Natural killer cell treated with Interleukin-12 subunit alpha and Interleukin-12 subunit beta and Interleukin-15 and Interleukin-18, amount 100 ng/mL, for 72 hours (primary cell): ENCODE measurements at places on chromosomes 1 and 21.

GRCh38 chr21:37829447-37829846 lies 86.8 kb downstream of the KCNJ6 start:
- DNase-seq: no peak

- no peak for DNase-seq
These were observed 25.5 kb upstream of the GJA5 start for GRCh38 chr1:147785794-147786506.

DNA sequence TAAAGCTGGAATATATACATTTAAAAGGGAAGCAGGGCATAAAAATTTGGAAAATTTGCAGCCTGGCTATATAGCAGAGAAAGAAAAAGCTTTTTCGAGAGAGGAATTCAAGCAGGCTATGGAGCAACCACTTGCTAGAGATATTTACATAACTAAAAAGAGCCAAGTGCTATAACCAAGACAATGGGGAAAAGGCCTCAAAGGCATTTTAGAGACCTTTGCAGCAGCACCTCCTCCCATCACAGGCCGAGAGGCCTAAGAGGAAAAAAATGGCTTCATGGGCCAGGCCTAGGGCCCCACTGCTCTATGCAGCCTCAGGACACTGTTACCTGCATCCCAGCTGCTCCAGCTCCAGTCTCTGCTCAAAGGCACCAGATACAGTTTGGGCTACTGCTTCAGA lies 37.0 kb downstream of the CAPN9 start:
- no peak for DNase-seq

- no peak for DNase-seq
These were observed 13.4 kb upstream of the KIAA1614 start for GRCh38 chr1:180899262-180899661.

- no peak for DNase-seq
These were observed 45.8 kb downstream of the PRDM16 start for GRCh38 chr1:3114846-3115245.

DNA sequence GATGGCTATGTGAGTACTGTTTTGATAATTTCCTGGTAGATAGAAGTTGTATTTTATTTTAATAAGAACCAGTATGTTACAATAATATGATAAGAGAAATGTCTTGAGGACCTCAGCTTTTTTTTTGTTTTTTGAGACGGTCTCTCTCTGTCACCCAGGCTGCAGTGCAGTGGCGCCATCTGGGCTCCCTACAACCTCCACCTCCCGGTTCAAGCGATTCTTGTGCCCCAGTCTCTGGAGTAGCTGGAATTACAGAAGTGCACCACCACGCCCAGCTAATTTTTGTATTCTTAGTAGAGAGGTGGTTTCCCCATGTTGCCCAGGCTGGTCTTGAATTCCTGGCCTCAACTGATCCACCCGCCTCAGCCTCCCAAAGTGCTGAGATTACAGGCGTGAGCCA lies 968.1 kb upstream of the ADGRL4 start:
- DNase-seq: no peak

DNA sequence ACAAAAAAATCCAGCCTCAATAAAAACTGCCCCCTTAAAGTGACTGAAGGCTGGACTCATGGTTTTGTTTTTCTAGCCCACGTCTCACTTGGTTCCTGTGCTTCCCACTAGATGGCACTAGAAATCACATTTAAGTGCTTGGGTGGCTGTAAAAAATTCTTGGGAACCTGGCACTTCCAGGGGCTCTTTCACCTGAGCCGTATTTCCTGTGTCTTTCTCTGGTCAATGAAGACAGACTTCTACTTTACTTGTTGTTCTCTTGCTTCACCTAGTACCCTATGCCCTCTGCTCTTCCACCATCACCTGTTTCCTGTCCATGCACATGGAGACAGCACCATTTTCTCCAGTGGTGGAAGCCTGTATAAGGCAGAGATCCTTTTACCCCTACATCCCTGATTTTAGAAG lies 20.0 kb downstream of the METTL13 start:
- DNase-seq: no peak

GRCh38 chr1:206590025-206590758 lies 22.1 kb downstream of the EIF2D start:
- DNase-seq: peak; percentile 87

- DNase-seq: no peak
These were observed 7.1 kb upstream of the DR1 start for GRCh38 chr1:93338387-93339146.

DNA sequence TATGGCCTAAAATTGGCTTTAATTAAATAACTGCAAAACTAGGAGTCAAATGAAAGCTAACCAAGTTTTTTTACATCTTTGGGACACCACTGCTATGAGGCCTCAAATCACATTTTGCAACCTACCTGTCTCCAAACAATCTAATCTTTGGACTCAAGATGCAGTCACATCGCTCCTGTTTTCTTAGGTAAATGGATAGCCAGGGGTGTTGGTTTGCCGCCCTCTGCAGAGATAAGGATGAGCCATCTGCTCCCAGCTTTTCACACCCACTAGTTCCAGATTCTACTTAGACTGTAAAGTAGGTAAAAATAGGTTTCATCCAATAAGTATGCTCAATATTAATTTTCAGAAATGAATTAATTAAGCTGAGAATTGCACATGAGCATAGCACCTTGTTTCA lies 456.5 kb downstream of the KIF26B start:
- no peak for DNase-seq

DNA sequence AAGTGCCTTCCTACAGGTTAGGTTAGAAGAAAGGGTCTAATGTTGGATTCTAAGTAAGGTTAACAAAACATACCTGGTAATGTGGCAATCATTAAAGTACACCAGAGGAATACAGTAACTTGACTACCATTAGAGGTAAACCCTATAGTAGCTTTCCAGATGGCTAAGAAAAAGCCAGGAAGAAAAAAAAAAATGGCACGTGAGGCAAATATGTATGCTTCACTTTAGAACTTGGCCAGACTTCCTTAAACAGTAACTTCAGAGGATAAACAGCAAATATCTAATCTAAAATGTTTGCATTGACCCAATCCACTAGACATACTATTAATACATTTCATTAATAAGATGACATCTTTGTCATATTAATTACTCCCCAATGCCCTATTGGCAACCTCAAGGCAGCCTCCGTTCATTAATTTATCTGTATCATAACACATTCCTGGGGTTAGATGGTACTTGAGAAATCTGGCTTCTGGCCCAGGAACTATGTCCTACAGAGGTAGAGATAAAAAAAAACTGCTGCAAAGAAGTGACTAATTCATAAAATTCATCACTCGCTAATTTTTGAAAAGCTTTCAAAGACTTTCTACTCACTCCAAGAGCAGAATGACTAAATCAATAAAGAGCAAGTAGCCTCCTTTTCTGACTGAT lies 5.8 kb downstream of the DCAF8 start:
- DNase-seq: no peak

GRCh38 chr1:110339407-110340206 lies 430 bp downstream of the RBM15 start:
- peak; percentile 87 for DNase-seq

GRCh38 chr1:237809099-237809498 lies 81.6 kb downstream of the ZP4 start:
- DNase-seq: no peak

DNA sequence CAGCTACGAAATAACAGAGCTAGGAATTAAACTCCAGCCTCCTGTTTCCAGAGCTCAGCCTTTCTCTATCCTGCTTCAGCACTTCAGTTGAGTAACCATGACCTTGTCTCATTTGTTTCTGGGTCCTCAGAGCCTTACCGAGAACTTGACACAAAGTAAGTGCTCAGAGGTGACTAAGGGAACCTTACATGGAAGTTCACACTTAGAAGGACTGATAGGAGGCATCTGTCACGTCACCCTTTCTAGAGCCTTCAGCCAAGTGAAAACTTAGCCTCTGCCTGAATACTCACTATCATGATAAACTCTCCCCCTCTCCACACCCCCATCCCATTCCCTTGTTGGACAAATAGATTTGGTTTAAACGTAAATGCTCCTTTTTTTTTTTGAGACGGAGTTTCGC lies 9.8 kb upstream of the LUZP1 start:
- no peak for DNase-seq

DNA sequence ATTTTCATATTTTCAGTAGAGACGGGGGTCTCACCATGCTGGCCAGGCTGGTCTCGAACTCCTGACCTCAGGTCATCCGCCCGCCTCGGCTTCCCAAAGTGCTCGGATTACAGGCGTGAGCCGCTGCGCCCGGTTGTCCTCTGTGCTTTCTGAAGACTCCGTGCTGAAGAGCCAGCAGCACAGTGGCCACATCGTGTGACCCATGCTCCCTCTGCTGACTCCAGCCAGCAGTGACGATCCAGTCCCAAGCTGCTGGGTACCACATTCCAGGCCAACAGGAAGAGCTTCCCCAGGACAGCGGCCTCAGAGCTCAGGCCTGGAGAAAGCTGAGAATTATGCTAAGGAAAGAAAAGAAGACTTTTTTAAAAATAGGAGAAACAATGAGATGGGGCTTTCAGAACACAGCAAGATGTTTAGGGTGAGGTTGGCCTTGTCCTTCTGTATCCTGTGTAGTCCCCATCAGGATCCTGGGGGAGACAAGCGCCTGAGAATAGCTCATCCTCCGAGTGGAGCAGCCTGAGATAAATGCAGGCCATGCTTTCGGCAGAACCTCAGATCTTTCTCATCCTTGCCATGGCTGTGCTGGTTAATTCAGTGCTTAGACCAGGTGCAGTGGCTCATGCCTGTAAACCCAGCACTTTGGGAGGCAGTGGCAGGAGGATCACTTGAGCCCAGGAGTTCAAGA lies 207.1 kb downstream of the SLC35F3 start:
- no peak for DNase-seq

DNA sequence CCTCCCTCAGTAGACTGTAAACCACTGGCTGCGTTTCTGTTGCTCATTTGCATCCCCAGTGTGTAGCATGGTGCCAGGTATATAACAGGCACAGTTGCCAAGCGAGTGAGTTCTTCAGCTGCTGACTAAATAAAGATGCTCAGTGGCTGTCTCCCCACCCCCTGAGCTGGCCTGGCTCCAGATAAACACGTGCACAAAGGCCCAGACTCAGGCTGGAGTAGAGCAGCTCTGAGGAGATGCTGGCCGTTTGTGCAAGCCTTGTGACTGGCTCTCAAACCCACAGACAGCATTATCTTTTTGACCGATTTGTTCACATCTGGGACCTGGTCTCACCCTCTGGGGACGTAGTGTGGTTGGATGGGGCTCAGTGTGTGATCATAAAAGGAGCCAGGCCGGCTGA lies 7.1 kb downstream of the CHRNB2 start:
- no peak for DNase-seq

DNA sequence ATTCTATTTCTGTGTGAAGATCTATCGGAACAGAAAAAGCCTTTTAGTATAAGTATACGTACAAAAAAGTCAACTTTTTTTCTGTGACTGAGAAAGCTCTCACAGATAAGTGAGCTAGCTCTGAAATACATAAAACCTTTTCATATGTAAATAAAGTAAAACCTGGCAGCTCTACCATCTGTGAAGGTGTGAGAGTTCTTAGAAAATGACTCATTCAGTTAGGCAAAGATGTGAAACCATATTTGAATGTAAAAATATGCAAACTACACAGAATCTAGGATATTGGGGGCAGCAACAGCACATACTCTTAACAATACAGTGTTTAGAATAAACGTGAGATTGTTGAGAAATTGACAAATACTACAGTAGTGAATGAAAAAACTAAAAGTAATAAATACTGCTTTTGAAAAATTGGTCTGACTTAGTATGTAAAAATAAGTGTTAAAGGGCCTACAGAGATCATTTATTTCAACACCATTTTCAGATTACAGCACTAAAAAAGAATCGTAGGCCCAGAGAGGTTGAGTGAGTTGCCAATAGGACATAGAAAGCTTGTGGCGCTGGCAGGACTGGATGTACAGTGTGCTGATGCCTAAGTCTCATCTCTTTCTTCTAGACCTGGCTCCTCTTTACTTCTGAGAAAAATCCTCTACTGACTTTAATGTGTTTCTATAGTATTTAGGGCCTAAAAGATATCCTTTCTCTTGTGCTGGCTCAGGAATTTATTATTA lies 19.8 kb downstream of the ATP6V1G3 start:
- no peak for DNase-seq

- DNase-seq: no peak
These were observed 84.7 kb downstream of the BRINP2 start for GRCh38 chr1:177255411-177255810.

GRCh38 chr1:188706742-188707141 lies 1770.9 kb downstream of the BRINP3 start:
- DNase-seq: no peak

DNA sequence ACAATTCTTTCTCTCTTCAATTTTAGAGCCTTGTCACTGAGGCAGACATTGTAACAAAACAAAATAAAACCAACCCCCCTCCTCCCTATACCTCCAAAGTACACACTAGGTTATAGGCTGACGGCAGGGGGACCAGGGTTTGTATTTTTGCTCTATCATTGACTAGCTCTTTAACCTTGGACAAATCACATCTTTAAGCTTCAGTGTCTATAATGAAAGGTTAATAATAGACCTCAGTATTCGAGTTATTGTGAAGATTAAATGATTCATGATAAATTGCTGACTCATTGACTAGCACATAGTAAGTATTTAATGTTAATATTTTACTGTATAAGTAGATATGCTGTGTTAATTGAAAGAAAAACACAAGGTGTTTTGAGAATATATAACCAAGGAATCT lies 1267.6 kb upstream of the ADGRL2 start:
- DNase-seq: no peak

DNA sequence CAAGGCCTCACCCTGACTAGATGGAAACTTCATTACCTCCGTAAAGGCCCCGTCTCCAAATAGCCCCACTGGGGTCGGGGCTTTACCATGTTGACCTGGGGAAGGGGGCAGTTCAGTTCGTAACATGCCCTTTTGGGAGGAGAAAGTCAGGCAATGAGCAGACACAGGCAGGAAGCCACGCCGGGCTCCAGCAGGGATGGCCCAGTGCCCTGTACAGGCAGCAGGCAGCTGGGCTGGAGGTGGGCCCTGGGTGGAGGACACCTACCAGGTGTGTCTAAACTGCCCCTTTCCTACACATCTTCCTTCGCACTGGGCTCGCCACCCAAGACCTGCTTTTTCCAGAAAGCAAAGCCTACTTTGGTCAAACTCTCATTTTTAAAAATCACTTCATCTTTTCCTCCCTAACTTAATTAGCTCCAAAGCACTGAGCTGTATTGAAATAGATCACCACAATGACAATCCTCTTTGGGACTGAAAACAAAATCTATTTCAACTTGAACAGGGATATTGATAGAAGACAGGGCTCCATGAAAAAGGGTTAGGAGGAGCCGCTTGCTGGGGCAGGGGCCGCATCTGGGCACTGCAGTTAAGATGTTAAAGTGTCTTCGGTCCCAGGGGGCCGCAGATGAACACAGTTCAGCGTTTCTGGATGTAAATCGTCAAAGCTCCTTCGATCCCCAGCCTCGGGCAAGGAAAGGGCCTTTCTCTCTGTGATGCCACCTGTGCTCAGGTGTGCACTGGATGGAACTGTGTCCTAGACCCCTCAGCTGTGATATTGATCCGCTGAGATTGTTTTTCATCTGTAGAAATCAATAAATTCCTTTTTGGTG lies 104.6 kb downstream of the PDE9A start:
- DNase-seq: no peak

GRCh38 chr1:206014601-206015000 lies 9.1 kb downstream of the CTSE start:
- no peak for DNase-seq

GRCh38 chr1:84774669-84775534 lies 84.6 kb upstream of the SSX2IP start:
- no peak for DNase-seq
